ENCODE measurements at places on chromosomes 16 and 17. TPM values are rescaled to one million over a fixed set of nuclear protein-coding genes. Genes with fewer than 3 reads are reported as not detected.

- no peaks in the 10 kb centered on the region for H3K27me3 ChIP-seq
- no peak overlapping the region for H3K4me3 ChIP-seq
- H3K4me1 ChIP-seq = peaks cover 3% of the 10 kb centered on the region
- H3K27ac ChIP-seq = no peak overlapping the region
- no peak for DNase-seq
These were observed 10.6 kb downstream of the GPRC5B start for GRCh38 chr16:19874026-19874425.

- H3K4me1 ChIP-seq = peaks cover 33% of the 10 kb centered on the region
- H3K27ac ChIP-seq = peak overlapping the region; percentile 95
- H3K36me3 ChIP-seq = no peaks in the 10 kb centered on the region
- no peaks in the 10 kb centered on the region for H3K27me3 ChIP-seq
- DNase-seq = no peak
- no peak overlapping the region for H3K4me3 ChIP-seq
These were observed 2.5 kb upstream of the ATP6V0C start for GRCh38 chr16:2511128-2511800.

GRCh38 chr17:79742951-79743476 lies 12.3 kb downstream of the ENPP7 start:
- no peak overlapping the region for H3K27ac ChIP-seq
- peaks cover 9% of the 10 kb centered on the region for H3K4me1 ChIP-seq
- peak overlapping the region; percentile 47 for H3K4me3 ChIP-seq
- H3K27me3 ChIP-seq = peaks cover 56% of the 10 kb centered on the region

DNA sequence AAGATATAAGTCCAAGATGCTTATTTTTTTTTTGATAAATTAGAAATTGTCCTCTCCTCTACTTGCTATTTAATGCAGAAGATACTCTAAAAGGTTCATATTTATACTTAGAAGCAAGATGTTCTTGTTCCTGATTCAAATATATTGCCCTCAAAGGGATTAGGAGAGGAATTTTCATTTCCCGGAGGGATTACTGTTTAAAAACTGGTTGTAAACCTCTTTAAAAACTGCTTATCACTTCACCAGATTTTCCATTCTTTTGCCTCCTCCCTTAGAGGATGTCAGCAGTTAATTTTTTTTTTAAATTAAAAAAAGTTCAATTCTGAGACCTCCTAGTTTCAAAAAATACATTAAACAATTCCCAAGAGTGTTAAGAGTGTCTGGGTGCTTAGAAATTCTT lies 2.8 kb downstream of the TENT4B start:
- peak overlapping the region; percentile 90 for H3K27ac ChIP-seq
- peaks cover 48% of the 10 kb centered on the region for H3K4me1 ChIP-seq
- H3K4me3 ChIP-seq = peak overlapping the region; percentile 95
- DNase-seq = no peak
- H3K27me3 ChIP-seq = no peaks in the 10 kb centered on the region

MILR1 gene
- 1.0 TPM for total RNA-seq

- DNase-seq = no peak
- no peak overlapping the region for H3K4me3 ChIP-seq
- H3K4me1 ChIP-seq = no peaks in the 10 kb centered on the region
- H3K27me3 ChIP-seq = no peaks in the 10 kb centered on the region
- H3K27ac ChIP-seq = peak overlapping the region; percentile 49
These were observed 222.3 kb downstream of the KATNIP start for GRCh38 chr16:27772093-27772825.

DNA sequence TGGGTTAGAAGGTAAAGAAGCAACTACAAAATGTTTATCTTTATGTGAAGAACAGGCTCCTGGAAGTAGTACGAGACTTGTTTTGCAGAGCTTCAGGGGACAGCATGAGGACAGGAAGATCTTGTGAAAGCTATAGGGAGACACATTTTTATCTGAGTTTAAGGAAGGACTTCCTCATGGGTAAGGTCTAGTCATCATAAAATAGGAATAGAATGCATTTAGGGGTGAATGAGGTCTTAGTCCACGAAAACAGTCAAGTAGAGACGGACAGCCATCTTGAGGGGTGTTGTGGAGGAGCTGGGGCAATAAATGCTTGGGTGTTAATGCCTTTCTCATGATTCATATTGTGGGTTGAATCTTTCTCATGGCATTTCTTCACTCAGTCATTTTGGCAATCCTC lies 24.3 kb downstream of the KCNJ16 start:
- DNase-seq = no peak
- H3K27ac ChIP-seq = no peak overlapping the region
- no peaks in the 10 kb centered on the region for H3K4me1 ChIP-seq

GRCh38 chr16:46808997-46809396 lies 22.0 kb downstream of the C16orf87 start:
- H3K4me1 ChIP-seq = peaks cover 18% of the 10 kb centered on the region
- DNase-seq = no peak
- H3K27ac ChIP-seq = no peak overlapping the region
- peaks cover 12% of the 10 kb centered on the region for H3K36me3 ChIP-seq
- H3K4me3 ChIP-seq = no peak overlapping the region

ASPA gene
- total RNA-seq = not detected

AHSP gene
- not detected for total RNA-seq

SLC38A8 gene
- total RNA-seq = not detected

ITGAL gene
- 338 TPM for total RNA-seq

DNA sequence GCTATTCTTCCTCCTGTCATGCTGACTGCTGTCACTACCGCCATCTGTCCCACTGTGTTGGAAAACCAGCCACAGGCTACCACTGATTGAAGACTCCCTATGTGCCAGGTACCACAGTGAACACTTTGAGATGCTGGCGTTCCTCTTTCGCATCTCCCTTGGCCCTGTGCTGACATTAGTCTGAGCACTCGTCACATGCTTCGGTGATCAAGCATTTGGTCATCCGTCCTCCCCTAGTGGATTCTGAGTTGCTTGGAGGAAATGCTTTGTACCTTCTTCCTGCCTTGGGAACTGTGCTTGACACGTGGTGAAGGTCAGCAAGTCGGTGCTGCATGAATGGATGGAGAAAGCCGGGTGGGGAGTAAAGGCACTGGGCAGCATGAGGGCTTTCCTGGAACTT lies 260.1 kb downstream of the SNX29 start:
- H3K27ac ChIP-seq = no peak overlapping the region
- peaks cover 4% of the 10 kb centered on the region for H3K36me3 ChIP-seq
- H3K4me1 ChIP-seq = peaks cover 23% of the 10 kb centered on the region
- no peak for DNase-seq
- H3K27me3 ChIP-seq = no peaks in the 10 kb centered on the region

DNA sequence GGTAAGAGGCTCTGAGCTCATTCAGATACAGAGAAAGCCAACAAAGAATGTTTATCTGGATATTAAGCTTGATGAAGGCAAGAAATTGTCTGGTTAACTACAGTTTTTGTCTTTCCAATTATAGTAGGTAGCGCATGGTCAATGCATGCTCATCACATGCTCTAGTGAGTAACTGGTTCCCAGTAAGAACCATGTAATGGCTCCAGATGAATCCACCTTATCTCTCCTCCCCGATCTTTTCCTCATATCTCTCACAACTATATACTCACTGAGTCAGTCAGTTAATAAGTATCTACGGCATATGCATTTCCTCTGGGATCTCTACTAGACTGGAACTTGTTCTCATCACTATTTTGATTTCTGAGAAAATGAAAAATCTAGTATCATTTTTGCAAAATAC lies 340.7 kb upstream of the DYNLRB2 start:
- no peak overlapping the region for H3K27ac ChIP-seq
- H3K36me3 ChIP-seq = no peaks in the 10 kb centered on the region
- H3K4me3 ChIP-seq = no peak overlapping the region
- H3K4me1 ChIP-seq = no peaks in the 10 kb centered on the region
- DNase-seq = no peak

CENPX gene
- 21.1 TPM for total RNA-seq

DNA sequence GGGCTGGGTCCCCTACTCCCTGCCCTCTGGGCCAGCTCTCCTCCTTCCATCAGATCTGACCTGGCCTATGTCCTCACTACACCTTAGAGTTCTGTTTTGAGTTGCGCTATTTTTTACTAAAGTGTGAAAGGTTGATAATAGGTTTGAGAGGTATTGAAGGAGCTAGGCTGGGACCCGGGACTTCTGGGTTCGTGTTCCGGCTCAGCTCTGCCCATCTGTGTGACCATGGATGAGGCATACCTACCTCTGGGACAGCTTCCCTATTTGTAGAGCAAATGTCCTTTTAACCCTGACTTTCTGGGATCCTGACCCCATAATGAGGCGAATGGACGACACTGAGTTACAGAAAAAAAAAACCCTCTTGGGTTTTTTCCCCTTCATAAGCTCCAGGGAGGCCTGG lies 36.0 kb downstream of the IL21R start:
- H3K4me1 ChIP-seq = peaks cover 9% of the 10 kb centered on the region
- no peak for DNase-seq
- peaks cover 12% of the 10 kb centered on the region for H3K36me3 ChIP-seq
- peak overlapping the region; percentile 37 for H3K27ac ChIP-seq
